NCI-H2081 treated with DMSO at 0.1 percent for 48 hours (cell line): ENCODE measurements at places on chromosomes 6 and 20.
A peak's percentile ranks its signal among the peaks of the same experiment; 100 is the strongest.

DNA sequence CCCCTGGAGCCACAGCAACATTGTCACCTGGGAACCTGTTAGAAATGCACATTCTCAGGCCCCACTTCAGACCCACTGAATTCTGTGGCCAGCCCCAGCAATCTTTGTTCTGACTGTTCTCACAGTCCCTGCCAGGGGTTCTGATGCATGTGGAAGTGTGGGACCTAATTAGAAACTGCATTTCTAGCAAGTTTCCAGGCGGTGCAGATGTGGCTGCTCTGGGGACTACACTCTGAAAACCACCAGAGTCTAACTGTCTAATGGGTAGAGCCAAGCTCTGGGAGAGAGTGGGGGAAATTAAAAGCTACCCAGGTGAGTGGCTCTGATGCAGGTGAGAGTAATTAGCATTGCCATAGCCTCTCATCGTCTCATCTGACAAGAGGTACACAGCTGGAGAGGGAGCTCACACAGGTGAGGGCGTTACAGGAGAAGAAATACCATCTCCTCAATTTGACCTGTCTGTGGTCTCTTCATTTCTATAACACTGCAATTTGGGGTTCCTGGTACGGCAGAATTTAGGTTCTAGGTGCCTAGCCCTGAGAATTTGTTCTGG, 66.0 kb downstream of the SNX5 start:
- DNase-seq, result no peak

DNA sequence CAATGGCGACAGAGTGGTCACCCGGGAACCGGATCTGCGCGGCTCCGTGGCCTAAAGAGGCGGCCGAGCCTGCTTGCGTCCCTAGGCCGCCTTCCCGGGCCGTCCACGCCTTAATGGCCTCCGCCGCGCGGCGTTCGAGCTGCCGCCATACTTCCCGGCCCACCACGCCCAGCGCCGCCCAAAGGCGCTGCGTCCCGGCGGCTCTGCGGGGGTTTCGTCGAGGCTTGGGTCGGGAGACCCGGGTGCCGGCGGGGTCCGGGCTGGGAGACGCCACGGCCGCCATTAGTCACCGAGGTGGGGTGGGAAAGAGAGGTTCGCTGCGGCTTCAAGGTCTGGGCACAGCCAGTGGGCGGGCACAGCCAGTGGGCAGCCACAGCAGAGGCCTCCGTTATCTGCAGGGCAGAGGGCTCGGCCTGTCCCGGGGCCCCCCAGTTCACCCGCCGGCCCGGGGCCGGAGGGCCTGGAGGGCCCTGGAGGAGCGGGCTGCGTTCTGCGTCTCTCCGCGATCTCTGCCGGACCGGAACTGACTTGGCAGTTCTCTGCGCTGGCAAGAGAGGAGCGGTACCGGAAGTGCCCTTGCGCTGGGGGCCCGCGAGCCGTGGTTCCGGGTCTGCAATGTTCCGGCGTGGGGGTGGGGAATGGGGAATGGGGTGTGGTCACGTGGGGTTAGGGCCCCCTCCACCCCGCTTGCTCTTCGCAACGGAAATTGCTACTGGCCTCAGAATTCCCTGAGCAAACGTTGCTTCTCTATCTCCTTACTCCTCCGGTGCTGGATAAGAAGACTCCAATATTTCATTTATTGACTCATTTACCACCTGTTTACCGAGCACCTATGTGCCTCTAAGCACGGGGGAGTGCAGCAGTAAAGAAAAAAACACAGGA, 82.3 kb downstream of the CNBD2 start:
- DNase-seq, result peak; percentile 50

DNA sequence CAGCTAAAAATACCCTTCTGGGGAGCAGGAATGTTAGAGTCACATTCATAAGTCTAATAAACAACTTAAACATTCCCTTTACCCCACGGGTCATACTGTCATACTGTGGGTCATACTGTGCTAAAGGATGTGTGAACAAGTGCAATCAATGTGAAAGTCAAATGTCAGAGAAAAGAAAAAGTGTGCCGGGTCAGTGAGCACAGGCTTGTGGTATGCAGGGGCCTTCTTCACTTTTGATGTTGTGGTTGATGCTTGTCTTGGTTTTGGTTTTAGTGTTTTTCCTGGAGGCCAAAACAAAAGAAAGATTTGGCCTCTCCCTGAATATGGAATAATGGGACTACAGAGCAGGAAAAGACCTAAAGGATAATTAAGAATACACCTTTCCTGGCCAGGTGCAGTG, 267.9 kb upstream of the PLN start:
- no peak for DNase-seq

GRCh38 chr20:51553897-51554486, 11.5 kb upstream of the NFATC2 start:
- DNase-seq, result no peak

GRCh38 chr20:33099843-33100538, 20.5 kb downstream of the BPIFB4 start:
- no peak for DNase-seq

DNA sequence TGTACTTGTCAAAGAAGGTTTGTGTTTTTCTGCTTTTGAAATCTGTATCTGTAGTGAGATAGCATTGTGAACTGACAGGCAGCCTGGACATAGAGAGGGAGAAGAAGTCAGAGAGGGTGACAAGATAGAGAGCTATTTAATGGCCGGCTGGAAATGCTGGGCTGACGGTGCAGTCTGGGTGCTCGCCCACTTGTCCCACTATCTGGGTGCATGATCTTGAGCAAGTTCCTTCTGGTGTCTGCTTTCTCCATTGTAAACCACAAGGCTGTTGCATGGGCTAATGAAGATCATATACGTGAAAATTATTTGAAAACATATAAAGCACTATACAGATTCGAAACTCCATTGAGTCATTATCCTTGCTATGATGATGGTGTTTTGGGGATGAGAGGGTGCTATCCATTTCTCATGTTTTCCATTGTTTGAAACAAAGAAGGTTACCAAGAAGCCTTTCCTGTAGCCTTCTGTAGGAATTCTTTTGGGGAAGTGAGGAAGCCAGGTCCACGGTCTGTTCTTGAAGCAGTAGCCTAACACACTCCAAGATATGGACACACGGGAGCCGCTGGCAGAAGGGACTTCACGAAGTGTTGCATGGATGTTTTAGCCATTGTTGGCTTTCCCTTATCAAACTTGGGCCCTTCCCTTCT, 18.4 kb downstream of the CD83 start:
- no peak for DNase-seq

DNA sequence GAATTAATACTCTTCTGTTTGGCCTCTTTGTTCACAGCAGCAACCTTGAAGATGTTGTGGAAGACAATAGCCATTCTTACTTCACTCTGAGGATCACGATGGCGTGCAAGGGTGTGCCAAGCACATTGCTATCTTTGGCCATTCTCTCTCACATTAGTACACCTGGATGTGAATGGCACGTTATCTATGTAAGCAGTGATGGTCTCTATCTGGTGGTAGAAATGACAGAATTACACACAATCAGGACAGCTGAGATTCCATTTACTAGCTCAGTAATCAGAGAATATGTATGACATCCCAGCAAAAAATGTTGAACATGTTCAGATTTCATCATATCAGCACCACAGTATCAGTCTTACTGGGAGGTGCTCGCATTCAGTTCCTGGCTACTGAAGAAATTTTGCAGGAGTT, 116.2 kb downstream of the LCA5 start:
- no peak for DNase-seq

DNA sequence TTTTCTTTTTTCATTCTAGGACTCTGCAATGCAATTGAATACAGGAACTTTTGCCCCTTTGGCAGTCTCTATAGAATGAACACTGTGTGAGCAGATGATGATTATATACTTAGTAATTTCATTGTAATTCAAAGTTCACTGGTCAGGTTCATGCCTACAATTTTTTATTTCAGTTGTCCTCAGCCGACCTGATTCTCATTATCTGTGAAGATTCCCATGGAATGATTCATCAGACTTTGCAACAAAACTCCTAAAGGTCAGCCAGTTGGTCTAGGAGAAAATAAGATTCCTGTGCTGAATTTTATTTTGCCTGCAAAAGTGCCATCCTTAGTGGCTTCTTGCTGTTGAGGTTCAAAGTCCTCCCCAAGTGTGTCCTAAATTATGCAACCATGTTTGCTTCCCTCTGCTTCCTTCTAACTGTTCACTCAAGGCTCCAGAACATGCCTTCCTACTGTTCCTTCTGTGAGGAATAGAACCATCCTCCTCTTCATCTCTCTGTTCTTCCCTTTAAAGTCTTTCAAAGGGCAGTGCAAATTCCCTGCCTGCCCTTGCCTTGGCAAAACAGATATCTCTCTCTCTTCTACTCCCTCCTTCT, 194.2 kb upstream of the CNR1 start:
- DNase-seq, result no peak

DNA sequence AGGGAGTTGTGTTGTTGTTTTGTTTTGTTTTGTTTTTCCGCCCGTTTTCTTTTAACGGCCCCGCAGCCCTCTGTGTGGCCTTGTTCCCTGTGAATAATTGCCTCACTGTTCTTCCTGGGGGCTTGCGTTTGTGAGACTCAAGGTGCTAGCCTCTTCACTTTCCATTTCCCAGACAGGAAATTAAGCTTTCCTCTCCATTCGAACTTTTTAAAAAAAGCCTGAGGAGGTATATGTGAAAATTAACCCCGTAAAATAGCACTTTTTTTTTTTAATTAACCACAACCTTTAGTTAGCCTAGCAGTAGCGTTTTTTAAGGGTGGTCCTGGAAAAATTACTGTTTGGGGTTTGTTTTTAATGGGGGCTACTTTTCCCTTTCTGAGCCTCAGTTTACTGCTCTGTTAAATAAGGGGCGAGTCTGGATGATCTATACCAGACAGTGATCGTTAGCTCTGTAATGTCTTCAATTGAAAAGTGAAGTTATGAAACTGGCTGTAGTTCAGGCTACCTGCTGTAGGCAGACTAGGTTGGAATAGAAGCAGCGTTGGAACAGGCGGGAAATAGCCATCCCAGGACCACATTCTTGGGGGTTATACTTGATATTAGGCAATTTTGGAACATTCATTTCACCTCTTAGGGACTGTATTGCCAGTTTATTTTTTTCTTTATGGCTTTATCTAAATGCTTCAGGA, 1.7 kb downstream of the STX16 start:
- DNase-seq, result no peak

- DNase-seq, result no peak
These were observed 140.8 kb upstream of the ARMC2 start for GRCh38 chr6:108707328-108707976.

DNA sequence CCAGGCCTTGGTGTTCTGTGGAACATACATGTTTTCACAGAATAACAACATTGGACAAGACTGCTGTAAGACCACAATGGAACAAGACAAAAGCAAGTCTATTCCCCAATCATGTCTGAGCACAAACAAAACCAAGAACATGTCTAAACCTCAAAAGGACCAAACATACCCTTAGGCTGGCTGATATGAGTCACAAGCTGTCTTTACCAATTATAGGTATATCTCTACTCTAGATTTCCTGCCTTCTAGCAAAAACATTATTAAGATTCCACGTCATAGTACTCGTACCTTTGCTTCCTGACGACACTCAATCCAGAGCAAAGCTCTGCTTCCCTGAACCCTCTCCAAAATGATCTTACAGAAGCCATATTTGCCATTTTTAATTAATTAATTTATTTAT, 15.4 kb upstream of the L3MBTL1 start:
- no peak for DNase-seq

DNA sequence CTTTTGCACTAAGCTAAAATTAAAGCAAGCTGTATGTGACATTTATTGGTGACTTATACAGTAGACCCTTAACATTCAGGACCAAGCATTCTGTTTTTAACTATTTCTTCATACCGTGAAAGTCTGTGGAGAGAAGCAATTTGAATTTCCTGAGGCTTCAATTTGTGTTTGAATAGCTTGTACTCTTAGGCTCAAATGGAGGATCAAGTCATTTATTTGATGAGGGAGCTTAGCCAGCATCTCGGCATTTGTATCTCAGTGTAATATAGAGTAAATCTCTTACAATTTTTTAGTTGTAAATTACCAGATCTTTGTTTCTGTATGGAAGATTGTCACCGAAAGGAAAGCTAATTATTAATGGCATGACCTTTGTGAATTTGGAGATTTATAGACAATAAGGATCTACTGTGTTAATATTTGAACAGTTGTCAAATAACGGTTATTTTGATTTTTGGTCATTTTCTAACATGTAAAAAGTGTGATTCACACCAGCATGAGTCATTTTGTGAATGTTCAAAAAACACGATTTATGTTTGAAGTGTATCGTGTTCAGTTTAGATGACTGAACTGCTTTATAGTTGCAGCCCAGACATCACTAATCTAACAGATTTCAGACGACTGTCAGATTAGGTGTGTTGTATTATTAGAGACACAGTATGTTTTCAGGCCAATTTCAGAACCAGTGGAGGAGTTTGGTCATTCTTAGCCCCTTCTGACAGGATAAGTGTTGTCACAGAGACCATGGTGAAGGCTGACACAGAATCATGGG, 332.9 kb downstream of the CDKAL1 start:
- DNase-seq, result peak; percentile 31

GRCh38 chr20:32482442-32483261, 102.5 kb downstream of the NOL4L start:
- no peak for DNase-seq
